ENCODE measurements at places on chromosomes 5 and 9.

DNA sequence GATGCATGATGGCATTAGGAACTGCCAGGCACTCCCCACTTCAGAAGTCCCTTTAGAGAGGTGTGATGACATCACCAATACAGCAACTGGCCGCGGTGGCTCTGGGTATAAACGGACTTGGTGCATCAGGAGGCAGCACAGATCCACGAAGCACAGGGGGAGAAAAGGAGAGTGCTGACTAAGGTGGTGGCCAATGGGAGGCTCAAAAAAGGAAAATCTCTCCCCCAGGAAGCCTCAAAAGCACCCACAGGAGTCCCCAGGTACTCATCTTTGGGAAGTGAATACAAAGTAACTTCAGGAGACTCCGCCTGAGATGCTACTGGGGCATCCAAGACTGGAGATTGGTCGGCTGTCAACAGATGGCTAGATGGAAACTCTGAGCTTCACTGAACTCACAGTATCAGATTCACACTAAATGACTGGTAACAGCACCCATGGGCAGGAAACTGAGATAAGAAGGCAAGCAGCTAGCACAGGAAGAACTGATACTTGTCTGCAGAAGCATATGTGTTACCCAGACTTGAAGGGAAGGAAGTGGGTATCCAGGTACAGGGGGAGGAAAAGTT, 7.6 kb downstream of the TTC39B start:
- peak; percentile 16 for DNase-seq

DNA sequence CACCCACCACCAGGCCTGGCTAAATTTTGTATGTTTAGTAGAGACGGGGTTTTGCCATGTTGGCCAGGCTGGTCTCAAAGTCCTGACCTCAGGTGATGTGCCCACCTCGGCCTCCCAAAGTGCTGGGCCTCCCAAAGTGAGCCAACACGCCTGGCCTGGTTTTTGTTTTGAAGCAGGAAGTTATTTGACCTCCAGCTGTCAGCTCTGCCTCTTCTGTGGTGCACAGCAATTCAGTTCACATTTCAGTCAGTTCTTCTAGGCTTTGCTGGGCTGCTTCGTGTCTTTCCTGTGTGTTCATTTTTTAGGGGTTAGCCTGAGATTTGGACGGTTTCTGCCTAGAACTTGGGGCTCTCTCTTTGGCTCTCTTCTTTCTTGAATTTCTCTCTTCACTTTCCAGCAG, 8.9 kb downstream of the LCN1 start:
- DNase-seq: no peak

DNA sequence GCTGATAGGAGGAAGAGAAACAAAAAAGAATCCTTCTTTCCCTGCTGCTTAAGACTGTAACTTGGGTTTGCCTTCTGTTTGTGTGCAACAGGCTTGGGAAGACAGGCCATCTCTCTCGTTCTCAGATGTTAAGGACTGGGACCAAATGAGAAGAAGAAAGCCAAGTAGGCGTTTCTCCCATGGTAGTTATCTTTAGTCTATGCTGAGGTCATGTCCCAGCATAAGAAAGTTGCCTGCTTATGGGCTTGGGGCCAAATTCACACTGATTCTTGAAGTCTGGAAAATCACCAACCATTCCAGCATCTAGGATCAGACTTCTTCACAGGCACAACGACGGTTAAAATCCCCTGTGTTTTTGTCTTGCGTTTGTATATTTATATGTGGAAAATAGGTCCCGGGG, 44.2 kb upstream of the PALM2AKAP2 start:
- no peak for DNase-seq

DNA sequence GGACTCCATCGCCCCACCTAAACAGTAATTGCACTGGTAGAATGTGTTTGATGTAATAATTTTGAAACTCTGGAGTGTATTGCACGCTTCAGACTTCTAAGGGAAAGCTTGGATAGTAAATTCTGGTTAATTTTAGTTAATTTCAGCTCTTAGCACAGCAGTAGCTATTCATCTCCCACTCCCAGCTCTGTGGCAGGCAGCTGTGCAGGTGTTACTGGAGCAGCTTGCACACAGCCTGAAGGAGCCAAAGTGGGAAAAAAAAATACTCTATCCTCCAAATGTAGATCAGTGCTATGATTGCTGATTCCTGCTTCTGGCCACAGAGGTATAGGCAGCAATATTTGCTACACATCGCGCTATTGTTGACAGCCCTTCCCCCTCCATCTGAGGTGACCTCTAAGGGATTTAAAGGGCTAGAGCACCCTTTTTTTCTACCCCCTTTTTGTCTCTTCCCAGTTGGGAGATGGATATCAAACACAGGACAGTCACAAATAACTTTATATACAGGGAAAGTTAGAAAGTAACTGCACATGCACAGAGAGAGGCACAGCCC, 97.4 kb downstream of the KCTD16 start:
- DNase-seq: no peak

DNA sequence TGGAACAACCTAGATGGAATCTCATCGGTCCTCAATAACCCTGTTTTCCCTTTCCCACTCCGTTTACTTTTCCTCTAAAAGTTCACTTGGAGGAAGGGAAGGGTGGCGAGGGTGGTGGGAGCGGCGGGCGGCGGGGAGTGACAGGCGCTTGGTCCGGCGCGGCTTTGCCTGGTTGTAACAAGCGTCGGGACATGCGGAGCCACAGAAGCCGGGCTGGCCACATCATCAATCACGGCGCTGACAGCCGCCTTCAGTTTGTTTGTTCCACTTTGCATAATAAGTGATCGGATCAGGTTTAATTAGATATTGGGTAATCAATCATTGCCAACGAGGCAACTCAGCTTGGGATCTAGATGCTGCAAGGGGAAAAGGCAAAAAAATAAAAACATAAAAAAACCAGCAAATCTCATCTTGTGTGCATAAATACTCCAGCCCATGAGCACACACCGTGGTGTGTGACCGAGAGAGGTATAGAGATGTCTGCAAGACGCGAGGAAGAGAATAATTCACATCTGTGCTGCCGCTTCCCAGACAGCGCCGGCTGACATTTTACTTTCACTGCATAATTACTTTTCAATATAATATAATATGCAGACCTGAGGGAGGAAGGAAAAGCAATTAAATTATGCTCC, 396.2 kb upstream of the IRX4 start:
- DNase-seq: no peak

GRCh38 chr5:122929001-122929400, 83.6 kb downstream of the SNX24 start:
- DNase-seq: no peak

DNA sequence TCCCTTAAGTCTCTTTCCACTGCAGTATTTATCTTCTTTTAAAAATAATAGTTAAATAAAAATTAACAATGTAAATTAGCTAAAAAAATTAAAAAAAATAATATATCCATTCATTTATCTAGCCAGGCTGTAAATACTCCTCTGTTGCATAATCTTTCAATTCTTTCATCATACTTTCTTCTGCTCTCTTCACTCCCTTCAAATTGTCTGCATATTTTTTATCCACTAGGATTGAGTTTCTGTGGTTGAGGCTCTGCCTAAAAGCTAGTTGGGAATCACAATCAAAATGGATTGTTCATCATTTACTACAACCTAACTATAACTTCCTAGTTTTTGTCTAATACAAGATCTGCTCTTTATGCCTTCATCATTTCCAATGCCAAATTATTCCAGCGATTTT, 182.2 kb downstream of the PDE4D start:
- no peak for DNase-seq

DNA sequence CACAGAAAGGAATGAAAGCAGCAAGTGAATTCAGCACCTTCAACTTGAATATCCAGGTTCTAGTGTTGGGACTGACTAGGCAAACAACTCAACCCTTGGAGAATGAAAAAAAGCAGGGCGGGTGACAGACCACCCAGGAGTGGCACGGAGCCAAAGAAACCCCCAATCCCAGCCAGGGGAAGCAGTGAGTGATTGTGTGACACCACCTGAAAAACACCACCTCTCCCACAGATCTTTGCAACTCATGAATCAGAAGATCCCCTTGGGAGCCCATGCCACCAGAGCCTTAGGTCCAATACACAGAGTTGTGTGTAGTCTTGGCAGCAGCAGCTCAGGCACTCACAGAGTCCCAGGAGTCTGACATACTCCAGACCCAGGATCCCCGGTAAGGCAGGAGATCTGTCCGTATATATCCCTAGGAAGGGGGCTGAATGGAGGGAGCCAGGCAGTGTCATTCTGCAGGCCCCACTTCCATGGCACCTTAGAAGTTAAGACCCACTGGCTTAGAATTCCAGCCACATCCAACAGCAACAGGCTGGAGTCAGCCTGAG, 22.1 kb upstream of the ROR2 start:
- no peak for DNase-seq

- no peak for DNase-seq
These were observed 254 bp downstream of the STRBP start for GRCh38 chr9:123268199-123268464.

DNA sequence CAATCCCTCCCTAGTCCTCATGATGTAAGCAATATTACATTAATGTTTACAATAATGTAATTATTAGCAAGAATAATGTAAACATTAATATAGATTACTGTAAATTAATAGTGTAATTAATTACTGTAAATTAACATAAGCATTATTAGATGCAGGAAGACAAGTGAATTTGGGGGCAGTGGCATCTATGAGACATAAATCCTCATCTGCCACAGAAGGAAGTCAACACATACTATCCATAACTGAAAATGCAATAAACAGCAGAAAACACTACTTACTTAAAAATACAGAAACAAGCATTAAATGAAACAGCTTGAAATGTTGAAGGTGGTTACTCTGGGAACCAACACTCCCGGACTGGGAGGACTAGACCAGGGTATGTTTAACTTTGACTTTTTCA, 685 bp upstream of the NIPSNAP3A start:
- DNase-seq: no peak

DNA sequence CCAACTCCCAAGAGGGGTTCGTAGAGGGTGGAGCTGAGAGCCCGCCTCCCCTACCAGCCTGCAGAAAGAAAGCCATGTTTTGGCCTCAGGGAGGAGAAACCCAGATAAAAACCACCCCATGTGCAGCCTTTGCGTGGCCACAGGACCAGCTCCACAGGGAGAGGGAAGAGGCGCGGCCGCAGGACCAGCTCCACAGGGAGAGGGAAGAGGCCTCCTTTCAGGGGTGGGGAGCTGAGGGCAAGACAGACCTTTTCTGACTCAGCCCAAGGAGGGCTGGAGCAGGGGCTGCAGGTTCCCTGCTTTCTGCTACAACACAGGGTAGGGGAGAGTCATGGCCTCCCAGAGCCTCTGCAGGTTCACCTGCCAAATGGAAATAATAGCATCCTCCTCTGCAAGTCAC, 37.6 kb upstream of the KCNMB1 start:
- DNase-seq: no peak

DNA sequence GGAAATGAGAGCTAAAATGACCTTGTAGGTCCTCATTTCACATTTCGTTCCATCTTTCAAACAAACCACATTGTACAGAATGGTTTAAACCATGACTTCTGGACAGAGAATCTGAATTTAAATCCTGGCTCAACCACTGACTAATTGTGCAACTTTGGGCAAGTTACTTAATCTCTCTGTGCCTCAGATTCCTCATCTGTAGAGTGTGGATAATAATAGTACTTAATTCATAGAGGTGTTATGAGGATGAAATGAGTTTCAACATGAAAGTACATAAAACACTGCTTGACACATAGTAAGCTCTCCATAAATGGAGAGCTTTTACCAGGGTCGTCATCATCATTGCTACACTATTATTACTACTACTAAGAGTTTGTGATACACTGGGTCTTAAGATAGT, 46.3 kb upstream of the FOXE1 start:
- DNase-seq: no peak

DNA sequence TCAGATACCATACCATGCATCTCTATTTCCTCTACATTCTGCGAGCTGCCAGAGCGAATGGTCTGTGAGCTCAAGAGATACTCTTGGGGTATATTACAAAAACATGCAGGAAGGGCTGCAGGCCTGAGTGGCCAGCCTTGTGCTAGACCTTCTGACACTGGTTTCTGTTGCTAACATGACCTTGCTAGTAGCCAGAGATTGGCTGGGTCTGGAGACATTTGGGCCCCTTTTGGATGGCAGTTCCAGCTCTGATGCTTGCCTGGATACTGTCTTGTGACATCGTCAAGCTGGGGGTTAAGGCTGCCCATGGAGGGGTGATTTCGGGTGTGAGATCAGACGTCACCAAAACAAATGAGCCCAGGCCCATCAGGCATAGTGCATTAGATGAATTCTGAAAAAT, 56.1 kb upstream of the FSTL4 start:
- DNase-seq: no peak

DNA sequence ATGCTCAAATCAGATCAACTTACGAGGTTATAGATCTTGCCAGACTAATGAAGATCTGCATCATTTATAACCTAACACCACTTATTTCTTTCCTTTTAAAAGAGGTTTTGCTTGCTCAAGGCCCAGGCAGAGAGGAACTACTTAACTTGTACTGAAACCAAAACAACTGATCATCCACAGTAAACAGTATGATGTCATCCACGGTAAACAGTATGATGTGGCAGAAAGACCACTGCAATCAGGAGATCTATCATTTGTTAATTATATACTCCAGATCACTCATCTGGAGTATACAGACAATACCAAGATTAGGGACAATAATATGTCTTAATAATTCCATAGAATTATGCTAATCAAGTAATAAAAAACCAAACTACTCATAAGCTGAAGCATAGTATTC, 116.8 kb downstream of the ADAMTS6 start:
- no peak for DNase-seq

DNA sequence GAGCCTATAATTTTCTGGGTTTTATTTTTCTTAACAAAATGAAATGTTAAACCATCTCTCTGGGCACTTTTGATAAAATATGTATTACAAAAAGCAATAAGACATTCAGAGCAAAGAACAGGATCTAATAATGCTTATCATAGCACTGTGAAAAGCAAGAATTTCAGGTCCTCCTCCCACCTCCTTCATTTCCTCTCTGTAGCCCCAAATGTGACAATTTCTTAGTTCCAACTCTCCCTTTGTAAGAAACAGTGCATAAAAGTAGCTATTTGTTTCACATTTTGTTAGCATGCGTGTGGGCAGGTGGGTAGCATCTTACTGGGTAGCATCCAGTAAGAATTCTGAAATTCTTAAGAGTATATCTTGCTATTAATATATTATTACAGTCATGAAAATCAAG, 130.9 kb upstream of the RASA1 start:
- DNase-seq: no peak

GRCh38 chr5:139848508-139849100, 53.0 kb downstream of the PSD2 start:
- DNase-seq: peak; percentile 10

- DNase-seq: no peak
These were observed 133.4 kb upstream of the SLC30A5 start for GRCh38 chr5:68960456-68960855.

GRCh38 chr9:34996181-34996904, 6.8 kb downstream of the DNAJB5 start:
- no peak for DNase-seq

DNA sequence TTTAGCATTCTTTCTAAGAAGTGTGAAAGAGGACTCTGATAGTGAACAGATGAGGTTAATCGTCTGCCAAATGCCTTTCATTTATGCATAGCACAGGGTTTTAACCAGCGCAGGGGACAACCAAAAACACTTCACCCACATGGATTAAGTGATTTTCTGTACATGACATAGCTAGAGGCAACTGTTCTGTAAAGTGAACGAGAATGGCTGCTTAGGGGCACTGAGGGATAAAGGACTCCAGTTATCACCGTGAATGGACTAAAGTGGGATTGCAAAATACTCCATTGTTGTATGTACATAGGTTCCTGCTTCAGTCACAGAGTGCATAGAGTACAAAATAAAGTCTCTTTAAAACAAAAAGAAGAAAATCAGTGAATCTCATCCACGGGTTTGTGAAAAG, 456.8 kb downstream of the DMAC1 start:
- no peak for DNase-seq

- DNase-seq: no peak
These were observed 21.1 kb upstream of the TMEM174 start for GRCh38 chr5:73151766-73152410.
